ENCODE measurements at places on chromosomes 12 and 14.

DNA sequence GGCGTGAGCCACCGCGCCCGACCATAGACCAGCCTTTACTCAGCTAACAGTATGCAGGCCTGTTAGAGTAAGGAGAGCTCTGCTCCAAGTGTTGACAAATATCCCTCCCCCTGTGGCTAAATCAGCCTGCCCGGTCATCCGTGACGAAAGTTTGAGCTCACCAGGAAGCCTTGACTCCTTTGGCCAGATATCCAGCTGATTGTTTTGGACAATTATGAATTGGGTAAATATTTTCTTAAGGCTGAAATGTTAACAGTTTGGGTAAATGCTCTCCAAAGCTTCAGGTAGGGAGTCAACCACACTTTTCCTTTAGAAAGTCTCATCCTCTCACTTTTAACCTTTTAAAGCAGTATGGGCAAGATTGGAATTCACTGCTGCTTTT is 157.9 kb downstream of the PAWR start:
- no peak for DNase-seq

DNA sequence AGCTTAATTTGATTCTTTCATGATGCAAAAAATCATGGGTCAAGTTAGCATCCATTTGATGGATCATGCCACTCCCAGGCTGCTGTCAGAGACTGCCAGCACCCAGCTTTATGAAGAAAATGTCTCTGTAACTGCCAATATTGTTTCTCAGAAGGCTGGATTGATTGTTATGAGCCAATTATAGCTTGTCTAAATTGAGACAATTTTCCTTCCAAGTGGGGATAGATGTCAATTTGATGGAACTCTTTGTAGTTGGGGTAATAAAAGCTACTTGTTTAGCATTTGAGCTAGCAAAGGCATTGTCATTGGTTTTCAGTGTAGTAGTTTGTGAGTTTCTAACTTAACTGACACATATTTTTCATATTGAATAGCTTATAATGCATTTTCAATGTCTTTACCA is 82.1 kb upstream of the DACT1 start:
- no peak for DNase-seq

DNA sequence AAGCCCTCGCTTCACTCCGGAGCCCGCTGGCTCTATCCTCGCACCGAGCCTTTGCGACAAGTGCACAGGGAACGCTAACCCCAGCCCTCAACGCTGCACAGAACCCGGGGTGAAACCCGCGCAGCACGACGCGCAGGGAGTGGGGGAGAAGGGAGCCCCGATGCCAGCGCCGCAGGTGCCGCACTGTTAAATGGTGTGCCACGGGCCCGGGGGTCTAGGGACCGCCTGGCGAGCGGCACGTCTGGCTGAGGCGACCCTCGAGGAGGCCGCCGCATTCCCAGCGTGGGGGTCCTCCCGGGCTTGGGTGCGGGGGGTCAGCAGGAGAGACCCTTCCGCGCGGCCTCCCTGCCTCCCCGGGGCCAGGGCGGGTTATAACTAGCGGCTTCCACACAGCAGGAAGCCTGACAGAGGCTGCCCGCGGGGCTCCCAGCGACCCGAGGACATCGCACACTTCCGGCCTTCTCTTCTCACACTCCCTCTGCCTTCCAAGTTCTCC is 23.8 kb upstream of the LRTM2 start:
- no peak for DNase-seq

- no peak for DNase-seq
Observed at GRCh38 chr12:132489078-132489601, 811 bp upstream of the FBRSL1 start.

GRCh38 chr12:42125388-42125767 is 19.3 kb downstream of the GXYLT1 start:
- DNase-seq = no peak

DNA sequence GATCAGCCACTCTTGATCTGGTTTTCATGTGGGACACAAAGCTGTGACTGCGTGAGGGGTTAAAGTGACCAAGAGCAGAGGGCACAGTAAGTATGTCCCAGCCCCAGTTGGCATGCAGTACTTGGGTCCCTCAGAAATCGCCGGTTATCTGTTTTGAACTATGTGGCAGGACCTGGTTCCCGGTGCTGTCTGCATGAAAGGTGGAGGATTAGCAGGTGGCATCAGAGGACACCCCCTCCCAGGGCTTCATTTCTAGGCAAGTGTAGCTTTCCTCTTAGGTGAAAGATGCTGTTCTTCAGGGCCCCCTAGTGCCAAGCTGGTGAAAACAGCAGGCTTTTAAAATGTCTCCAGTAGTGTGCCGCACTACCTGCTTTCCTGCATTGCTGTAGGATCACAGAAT is 57.1 kb downstream of the ATG14 start:
- DNase-seq = no peak

DNA sequence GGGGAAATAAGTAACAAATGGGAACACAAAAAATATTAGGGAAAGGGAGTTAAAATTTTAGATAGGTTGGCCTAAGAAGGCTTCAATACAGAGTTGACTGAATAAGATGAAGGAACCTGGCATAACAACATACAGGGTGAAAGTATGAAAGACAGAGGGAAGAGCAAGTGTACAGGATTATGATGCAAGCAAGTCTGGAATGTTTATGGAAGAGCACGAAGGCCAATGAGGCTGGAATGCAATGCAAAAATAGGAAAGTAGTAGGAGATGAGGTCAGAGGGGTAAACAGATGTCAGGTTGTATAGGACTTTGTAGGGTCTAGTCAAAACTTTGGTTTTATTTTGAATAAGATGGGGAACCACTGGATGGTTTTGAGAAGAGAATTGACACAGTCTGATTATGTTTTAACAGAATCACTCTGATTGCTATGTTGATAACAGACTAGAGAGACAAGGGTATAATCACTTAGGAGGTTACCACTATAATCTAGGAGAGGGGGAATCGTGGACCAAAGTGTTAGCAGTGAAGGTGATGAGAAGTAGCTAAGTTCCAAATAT is 96.8 kb downstream of the OSBPL8 start:
- no peak for DNase-seq

- no peak for DNase-seq
Observed at GRCh38 chr12:67626156-67626555, 22.4 kb upstream of the DYRK2 start.

DNA sequence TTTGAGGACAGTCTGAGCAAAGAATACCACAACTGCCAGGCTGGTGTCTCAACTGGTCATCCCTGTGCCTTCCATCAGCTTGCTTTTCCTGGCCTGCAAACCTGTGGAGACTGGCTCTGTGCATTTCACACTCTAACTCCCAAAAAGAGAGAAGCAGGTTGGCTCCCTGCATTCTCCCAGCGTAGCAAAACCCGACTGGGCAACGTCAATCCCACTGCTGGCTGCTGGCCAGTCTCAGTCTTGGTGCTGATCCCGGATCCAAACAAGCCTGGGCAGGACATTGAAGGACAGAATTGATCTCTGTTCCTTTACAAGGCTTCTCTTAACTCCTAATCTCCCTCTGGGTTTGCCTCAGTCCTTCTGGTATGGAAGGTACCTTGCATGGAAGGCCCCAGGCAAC is 65.4 kb downstream of the FZD10 start:
- no peak for DNase-seq

GRCh38 chr12:65997056-65997455 is 133.5 kb downstream of the LLPH start:
- DNase-seq = no peak

GRCh38 chr12:13428538-13429265 is 232.2 kb downstream of the EMP1 start:
- no peak for DNase-seq

DNA sequence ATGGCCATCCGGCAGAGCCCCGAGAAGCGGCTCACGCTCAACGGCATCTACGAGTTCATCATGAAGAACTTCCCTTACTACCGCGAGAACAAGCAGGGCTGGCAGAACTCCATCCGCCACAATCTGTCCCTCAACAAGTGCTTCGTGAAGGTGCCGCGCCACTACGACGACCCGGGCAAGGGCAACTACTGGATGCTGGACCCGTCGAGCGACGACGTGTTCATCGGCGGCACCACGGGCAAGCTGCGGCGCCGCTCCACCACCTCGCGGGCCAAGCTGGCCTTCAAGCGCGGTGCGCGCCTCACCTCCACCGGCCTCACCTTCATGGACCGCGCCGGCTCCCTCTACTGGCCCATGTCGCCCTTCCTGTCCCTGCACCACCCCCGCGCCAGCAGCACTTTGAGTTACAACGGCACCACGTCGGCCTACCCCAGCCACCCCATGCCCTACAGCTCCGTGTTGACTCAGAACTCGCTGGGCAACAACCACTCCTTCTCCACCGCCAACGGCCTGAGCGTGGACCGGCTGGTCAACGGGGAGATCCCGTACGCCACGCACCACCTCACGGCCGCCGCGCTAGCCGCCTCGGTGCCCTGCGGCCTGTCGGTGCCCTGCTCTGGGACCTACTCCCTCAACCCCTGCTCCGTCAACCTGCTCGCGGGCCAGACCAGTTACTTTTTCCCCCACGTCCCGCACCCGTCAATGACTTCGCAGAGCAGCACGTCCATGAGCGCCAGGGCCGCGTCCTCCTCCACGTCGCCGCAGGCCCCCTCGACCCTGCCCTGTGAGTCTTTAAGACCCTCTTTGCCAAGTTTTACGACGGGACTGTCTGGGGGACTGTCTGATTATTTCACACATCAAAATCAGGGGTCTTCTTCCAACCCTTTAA is 1.5 kb downstream of the FOXG1 start:
- DNase-seq = no peak

DNA sequence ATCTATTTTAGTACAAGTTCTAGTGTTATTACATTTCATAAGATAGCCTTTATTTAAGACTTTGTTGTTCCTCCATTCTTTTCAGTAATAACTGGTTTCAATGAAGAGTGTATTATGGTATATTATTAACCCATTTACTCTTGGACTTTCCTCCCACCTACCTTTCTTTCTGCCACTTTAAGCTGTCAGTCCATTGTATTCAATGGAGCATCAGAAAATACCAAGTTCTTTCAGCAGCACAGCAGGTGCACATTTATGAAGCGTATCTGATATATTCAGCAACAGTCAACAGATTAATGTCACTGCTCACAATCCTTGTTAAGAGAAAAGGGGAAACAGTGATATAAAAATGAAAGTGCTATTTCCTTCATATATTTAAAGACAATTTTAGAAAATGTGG is 660.9 kb downstream of the C12orf50 start:
- no peak for DNase-seq

DNA sequence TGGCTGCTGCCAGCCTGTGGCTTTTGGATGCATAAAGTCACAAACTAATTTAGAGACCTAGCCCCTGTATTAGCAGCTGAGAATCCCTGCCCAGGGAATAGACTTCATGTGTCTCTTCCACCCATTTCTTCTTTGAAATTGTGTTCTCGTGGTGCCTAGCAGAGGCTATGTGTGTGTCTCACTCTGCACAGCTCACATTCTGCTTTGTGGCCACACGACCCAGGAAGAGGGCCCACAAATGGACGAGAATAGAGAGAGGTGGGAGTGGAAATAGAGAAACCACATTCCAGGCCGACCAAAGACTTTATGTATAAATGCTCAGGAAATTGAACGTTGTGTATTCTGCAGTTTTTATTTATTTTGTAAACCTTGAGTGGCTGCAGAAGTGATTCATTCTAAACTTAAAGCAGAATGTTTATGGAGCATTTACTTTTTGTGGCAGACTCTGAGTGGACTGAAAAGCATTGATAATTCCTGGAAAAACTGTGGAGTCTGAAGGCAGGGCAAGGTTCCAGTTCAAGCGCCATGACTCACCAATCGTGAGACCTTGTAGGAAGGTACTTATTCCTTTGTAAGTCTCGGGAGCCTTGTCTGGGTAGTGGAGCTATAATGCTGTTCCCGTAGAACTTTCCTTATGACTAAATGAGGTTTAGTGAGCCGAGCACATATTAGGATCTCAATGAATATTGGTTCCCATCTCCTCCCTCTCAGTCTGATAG is 9.1 kb downstream of the B4GALNT3 start:
- no peak for DNase-seq

DNA sequence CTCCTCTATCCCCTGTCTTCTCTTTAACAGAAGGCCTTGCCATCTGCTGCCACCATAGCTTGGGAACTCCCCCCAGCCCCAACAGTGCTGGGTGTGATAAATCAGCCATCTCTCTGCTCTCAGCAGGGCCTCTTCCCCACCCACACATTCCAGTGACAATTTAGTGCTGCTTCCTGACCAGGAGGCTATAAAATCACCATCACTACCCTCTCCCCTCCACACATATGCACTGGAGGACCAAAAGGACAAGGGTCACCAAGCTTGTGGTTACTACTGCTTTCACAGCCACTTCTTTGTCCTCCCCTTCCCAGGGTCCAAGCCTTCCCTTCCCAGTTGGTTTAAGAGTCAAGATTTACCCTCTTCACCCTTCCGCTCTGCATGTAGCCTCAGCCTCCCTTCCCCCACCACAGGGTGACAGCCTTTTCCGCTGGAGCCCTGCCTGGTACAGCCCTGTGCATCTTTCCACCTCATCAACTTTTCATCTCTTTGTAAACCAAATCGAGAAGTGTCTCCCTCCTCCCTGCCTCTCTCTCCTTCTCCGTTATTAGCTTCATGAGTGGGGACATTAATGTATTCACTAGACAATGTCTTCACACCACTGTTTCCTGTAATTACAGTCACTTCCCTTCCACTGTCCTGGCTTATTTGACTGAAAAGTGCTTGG is 9.4 kb downstream of the PSMB5 start:
- DNase-seq = no peak

DNA sequence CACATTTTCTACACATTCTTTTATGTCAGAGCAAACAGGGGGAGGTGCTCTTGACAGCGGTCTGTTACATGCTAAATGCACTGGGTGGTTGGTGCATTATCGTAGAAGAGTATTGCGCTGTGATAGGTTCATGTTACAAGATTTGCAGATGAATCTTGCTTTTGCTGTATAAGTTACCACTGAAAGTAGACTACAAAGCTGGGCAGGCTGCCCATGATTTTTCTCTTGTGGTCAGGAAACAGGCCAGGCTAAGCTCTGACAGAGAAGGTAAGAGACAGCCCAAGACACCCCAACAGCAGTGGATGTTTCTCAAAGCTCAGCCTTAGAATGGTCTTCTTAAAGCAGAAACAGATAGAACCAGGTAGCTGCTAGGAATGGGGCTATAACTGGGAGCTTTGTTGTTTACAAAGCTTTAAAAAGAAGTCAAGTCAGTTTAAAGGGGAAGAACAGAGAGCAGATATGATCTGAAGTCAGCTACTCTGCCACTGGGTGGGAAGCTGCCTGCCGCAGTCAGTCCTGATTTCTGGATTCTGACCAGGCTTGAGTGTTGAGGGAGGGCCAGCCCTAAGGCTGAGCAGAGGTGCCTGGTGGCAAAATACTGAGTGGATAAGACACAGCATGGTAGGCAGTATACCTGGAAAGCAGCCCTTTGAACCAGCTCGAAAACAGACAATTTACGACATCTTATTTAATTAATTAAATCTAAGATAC is 9.4 kb downstream of the KCNA1 start:
- no peak for DNase-seq

Measured in caudate nucleus (tissue), 63 donors.